ENCODE measurements at places on chromosomes 7 and 10. TPM values are rescaled to one million over a fixed set of nuclear protein-coding genes. Genes with fewer than 3 reads are reported as not detected.

Gene HACD1
- 30.0 TPM for total RNA-seq

Gene HOXA7
- 1.8 TPM for total RNA-seq

Gene TBXAS1
- total RNA-seq: 2.4 TPM

Gene INMT
- 0.30 TPM for total RNA-seq

Gene NPFFR1
- not detected for total RNA-seq

Gene CPA5
- total RNA-seq: not detected

Gene FAM237B
- total RNA-seq: not detected

Gene DLX5
- total RNA-seq: 0.30 TPM

Gene HDAC9
- 3.3 TPM for total RNA-seq

Gene PTN
- 7.7 TPM for total RNA-seq

Gene CCM2
- 43.9 TPM for total RNA-seq

Gene COX15
- 33.3 TPM for total RNA-seq

Gene KLF14
- under 0.01 TPM for total RNA-seq

Gene HTR5A
- not detected for total RNA-seq

Gene GRID2IP
- total RNA-seq: not detected

Gene ZNF488
- total RNA-seq: under 0.01 TPM

Gene METTL27
- total RNA-seq: 5.0 TPM

Gene GFRA1
- 0.46 TPM for total RNA-seq

Gene PPP1R17
- not detected for total RNA-seq

Gene NKX2-3
- 0.89 TPM for total RNA-seq

Gene OR2A1
- under 0.01 TPM for total RNA-seq

Gene HSPA12A
- 10.7 TPM for total RNA-seq

Gene VIPR2
- total RNA-seq: not detected

Gene AZGP1
- total RNA-seq: 0.32 TPM

Gene PTF1A
- total RNA-seq: not detected

Gene CYP2C19
- not detected for total RNA-seq

Gene NCAPG2
- total RNA-seq: 24.4 TPM

Gene SLC18A3
- total RNA-seq: not detected

Gene KIF20B
- 3.6 TPM for total RNA-seq

Gene JAKMIP3
- total RNA-seq: 0.32 TPM

Gene ECHS1
- total RNA-seq: 62.9 TPM

Gene AKR1C8
- not detected for total RNA-seq

Gene PAX4
- not detected for total RNA-seq

Gene PSPH
- 66.0 TPM for total RNA-seq

Gene ITIH5
- 0.30 TPM for total RNA-seq

Gene UCN3
- total RNA-seq: not detected

Gene GOLGA7B
- not detected for total RNA-seq

Gene IDI2
- not detected for total RNA-seq

Gene OIT3
- under 0.01 TPM for total RNA-seq

Gene CACNB2
- under 0.01 TPM for total RNA-seq

Gene DDC
- not detected for total RNA-seq

Gene NXPH1
- total RNA-seq: not detected

Gene GIMAP1
- not detected for total RNA-seq

Gene TMEM254
- 6.6 TPM for total RNA-seq

Gene NUTM2D
- 1.2 TPM for total RNA-seq

Gene TACR2
- total RNA-seq: under 0.01 TPM

Gene TAS2R41
- not detected for total RNA-seq

Gene HTRA1
- total RNA-seq: 227 TPM

Gene TRIM50
- total RNA-seq: not detected

Gene MRPS16
- total RNA-seq: 45.4 TPM

Gene MBL2
- not detected for total RNA-seq

Gene GPR146
- 3.8 TPM for total RNA-seq

Gene GPR158
- 0.05 TPM for total RNA-seq

Gene NEURL1
- 0.59 TPM for total RNA-seq

Gene SMO
- total RNA-seq: 28.8 TPM

Gene NPC1L1
- not detected for total RNA-seq

Gene TEX36
- total RNA-seq: not detected

Gene GNGT1
- total RNA-seq: not detected
